ENCODE measurements at places on chromosomes 6 and 20.
A peak's percentile ranks its signal among the peaks of the same experiment; 100 is the strongest.

DNA sequence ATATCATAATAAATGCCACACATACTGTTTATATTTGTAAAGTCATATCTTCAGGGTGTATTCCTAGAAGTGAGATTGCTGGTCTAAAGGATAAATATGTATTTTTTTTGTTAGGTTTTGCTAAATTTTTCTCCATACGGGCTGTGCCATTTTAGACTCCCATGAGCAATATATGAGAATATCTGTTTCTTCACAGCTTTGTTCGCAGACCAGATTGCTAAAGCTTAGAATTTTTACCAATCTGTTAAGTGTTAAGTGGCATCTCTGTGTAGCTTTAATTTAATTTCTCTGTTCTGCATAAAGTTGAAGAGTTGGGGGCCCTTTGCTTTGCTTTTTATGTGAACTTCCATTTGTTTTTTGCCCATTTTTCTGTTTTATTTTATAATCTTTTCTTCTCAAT lies 32.3 kb upstream of the NUS1 start:
- no peak for DNase-seq

GRCh38 chr6:67358241-67358640 lies 1276.8 kb upstream of the ADGRB3 start:
- DNase-seq: no peak

- no peak for DNase-seq
These were observed 265.0 kb upstream of the TAB2 start for GRCh38 chr6:149052350-149053106.

DNA sequence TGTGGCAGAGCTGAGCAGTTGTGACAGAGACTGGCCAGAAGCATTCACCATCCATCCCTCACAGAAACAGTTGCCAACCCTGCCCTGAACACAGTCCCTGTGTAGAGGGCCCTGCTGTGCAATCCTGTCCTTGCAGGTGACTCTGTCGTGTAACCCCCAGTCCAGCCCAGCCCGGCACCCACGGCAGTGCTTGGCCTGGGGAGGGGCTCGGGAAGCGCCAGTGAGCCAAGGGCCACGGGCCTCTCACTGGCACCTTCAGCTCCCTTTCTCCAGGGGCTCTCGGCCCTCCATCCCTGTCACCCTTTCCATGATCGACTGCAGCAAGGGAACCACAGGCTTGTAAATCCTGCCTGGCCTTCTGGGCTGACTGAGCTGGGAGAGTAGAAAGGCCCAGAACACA lies 53.0 kb downstream of the RRBP1 start:
- no peak for DNase-seq

DNA sequence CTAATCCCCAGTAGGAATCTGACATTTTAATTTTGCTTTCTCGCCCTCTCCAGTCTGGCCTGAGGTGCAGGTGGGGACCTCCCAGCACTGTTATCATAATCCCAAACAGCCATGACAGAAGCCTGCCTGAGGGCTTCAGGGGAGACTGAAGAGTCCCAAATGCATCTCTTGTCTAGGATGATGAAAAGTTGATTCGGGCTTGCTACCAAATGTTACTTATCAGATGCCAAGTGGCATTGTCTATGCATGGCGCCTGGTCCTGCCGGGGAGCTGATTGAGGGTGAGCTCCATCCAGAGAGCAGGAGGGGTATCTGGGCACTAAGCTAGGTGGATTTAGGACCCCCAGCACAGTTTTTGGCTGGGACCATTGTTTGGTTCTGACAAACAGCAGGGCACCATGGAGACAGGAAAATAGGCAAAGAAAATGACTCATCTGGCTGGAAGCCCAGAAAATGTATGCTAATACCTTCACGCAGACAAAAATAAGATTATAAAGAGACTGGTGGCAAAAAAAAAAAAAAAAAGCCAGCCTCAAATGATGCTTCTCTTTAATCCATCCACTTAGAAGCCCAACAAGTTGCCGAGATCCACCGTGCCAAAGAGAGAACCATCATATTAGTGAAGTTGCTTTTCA lies 513.7 kb upstream of the SULF2 start:
- DNase-seq: peak; percentile 23

GRCh38 chr6:143155681-143156080 lies 95.0 kb downstream of the AIG1 start:
- peak; percentile 4 for DNase-seq

- no peak for DNase-seq
These were observed 671 bp downstream of the EFHC1 start for GRCh38 chr6:52420668-52421358.

DNA sequence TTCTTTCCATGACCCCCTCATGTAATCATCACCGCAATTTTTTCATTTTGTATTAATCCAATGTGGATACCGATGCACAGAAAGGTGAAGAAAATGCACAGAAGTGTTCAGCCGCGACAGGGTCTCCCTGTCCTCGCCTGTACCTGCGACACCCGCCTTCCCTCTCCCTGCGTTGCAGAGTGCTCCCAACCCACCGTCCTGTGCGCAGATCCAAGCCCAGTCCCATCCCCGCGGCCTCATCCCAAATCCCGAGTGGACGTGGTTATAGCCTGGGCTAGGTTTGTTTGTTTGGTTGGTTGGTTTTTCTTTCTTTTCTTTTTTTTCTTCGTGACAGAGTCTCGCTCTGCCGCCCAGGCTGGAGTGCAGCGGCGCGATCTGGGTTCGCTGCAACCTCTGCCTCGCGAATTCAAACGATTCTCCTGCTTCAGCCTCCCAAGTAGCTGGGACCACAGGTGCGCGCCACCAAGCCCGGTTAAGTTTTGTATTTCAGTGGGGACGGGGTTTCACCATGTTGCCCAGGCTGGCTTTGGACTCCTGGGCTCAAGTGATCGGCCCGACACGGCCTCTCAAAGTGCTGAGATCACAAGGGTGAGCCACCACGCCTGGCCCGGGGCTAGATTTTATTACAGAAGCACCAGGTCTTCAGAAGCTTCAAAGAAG lies 536 bp upstream of the RAET1G start:
- no peak for DNase-seq

- DNase-seq: no peak
These were observed 43.5 kb downstream of the IBTK start for GRCh38 chr6:82204020-82204419.

GRCh38 chr6:31545291-31545690 lies 1.1 kb downstream of the ATP6V1G2 start:
- no peak for DNase-seq

DNA sequence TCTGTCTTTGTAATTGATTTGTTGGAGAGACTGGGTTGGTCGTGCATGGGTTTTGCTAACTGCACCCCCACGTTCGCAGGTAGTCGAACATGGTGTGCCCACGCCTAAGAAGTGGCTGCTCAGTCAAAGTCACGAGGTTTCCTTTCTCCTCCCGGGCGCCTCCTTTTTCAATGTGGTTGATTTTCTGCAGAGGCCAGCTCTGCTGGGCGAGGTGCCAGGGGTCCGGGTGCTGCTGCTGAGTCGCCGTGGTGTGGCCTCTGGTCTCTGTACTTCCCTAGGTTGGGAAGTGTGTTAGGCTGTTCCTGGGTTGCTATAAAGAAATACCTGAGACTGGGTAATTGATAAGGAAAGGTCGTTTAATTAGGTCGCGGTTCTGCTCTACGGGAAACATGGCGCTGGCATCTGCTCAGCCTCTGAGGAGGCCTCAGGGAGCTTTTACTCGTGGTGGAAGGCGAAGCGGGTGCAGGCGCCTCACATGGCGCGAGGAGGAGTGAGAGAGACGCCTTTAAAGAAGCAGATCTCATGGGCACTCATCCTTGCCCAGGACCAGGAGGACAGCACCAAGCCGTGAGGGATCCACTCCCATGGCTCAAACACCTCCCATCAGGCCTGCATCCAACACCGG lies 14.1 kb downstream of the OSBPL2 start:
- DNase-seq: no peak

- no peak for DNase-seq
These were observed 30.6 kb downstream of the MOCS1 start for GRCh38 chr6:39903656-39904055.

DNA sequence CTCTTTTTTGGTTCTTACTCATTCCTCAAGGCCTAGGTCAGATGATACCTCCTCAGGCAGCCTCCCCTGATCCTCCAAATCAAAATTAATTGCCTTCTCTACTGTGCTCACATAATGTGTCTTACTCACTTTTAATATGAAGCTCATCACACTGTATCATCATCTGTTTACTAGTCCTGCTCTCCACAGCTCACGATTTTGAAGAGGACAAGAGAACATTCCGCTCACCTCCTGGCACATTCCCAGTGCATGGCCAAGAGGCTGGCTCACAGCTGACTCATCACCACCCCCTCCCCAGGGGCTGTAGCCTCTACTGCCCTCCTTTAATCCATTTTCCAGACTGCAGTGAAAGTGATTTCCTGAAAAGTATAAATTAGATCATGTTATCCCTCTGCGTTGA lies 133.1 kb downstream of the ALDH8A1 start:
- DNase-seq: no peak

DNA sequence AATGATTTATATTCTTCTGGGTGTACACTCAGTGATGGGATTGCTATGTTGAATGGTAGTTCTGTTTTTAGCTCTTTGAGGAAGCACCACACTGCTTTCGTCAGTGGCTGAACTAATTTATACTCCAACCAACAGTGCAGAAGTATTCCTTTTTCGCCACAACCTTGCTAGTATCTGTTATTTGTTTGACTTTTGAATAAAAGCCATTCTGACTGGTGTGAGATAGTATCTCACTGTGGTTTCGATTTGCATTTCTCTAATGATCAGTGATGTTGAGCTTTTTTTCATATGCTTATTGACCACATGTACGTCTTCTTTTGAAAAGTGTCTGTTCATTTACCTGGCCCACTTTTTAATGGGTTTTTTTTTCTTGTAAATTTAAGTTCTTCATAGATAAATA lies 583.8 kb upstream of the ARID1B start:
- no peak for DNase-seq

- DNase-seq: no peak
These were observed 17.4 kb downstream of the NKX2-2 start for GRCh38 chr20:21496452-21496851.

DNA sequence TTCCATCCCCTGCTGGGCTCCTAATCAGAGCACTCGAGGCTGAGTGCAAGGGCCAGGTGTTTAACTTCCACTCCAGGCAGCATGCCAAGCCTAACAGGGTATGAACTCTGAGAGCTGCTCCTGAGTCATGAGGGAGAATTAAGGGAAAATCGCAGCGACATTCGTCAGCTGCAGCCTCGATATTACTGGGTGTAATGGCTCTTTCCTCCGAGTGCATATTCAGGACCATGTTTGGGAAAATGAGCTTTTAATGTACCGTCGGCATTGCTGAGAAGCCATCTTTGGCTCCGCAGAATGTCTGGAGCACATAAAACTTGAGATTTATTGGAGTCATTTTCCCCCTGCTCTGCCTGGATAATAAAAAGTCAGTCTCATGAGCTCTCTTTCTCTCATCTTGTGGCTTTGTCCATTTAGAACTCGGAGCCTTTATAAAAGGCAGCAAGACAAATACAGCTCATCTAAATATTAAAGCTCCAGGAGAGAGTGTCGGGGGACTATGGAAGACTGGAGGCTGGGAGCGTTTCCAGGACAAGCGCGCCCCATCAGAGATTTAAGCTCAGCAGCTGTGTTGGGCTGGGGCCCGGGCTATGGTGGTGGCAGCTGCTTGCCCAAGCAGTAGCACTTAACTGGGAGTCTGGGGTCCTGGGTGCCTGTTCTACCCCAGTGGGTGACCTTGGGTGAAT lies 103.7 kb downstream of the TOX2 start:
- DNase-seq: no peak

GRCh38 chr6:85672050-85672449 lies 29.4 kb upstream of the SYNCRIP start:
- DNase-seq: no peak

DNA sequence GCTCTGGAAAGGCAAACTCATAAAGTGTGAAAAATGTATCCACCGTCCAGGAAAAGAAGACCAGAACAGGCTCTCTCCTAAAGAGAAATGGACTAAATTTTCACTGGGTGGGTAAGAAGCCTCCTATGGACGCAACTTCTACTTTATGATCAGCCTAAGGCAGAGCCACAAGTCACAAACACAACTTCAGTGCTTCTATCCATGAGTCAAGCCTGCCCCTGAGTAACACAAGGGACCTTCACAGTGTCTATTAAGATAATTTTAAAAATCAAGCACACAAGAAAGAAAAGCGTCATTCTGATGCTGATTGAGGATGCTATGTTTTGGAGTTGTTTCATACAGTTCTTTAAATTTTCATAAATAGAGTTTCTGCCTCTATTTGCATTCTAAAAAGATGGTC lies 601.7 kb upstream of the ARID1B start:
- DNase-seq: no peak

- no peak for DNase-seq
These were observed 151.0 kb downstream of the SCML4 start for GRCh38 chr6:107673076-107673494.

DNA sequence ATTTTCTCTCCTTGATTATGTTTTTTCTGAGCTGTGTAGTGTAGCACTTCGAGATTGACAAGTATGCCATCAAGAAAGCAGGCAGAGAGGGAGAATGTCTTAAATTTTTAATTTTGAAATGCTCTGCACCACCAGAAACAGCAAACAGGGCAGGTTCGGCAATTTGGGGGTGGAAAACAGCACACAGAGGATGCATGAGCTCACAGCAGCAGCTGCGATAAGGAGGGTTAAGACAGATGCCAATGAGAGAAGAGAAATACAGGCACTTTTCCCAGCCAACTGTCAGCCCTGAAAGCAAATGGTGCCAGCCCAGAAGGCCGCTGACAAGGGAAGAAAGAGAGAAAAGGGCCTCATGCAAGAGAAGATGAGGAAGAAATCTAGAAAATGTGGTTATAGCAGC lies 15.1 kb upstream of the SNRPB2 start:
- DNase-seq: no peak
